ENCODE measurements at places on chromosomes 3 and 15.

DNA sequence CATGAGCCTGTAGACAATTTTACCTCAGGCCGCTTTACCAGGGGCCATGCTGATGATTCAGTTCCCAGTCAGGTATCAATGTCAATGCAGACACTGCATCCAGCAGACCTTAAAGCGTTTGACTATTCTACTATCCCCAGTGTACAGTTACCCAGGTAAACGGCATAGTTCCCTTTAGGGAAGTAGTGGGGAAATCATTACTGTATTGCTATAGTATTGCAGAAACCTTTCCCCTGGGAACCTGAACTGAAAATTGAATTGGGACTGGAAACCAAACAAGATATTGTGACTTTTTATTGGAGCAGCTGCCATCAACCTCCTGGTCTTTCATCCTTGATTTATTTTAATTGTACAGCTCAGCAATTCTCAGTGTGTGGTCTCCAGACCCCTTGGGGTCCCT, 6.6 kb upstream of the INAFM2 start:
- DNase-seq: no peak

- no peak for DNase-seq
Measured at GRCh38 chr15:73398861-73399260, 30.1 kb upstream of the HCN4 start.

GRCh38 chr3:125019271-125019670, 36.5 kb downstream of the HEG1 start:
- DNase-seq: no peak

GRCh38 chr3:111571907-111572460, 23.2 kb downstream of the ZBED2 start:
- DNase-seq: no peak

GRCh38 chr3:49158103-49158709, 7.9 kb downstream of the CCDC71 start:
- peak; percentile 28 for DNase-seq

DNA sequence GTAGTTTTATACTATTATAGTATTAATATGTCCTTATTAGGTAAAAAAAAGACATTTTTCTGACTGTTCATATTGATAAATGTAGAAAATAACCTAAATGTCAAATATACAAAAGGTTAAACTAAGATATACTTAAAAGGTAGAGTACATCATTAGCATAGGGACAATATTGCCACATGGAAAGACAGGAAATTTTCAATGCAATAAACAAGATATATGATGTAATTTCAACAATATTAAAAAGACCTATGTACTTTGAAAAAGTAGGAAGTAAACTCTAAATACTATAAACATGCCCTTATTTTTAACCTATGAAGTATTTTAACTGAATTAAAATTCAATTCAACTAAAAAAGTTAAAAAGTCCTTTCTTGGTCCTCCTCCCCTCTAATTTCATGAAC, 1.9 kb downstream of the SPG11 start:
- no peak for DNase-seq

DNA sequence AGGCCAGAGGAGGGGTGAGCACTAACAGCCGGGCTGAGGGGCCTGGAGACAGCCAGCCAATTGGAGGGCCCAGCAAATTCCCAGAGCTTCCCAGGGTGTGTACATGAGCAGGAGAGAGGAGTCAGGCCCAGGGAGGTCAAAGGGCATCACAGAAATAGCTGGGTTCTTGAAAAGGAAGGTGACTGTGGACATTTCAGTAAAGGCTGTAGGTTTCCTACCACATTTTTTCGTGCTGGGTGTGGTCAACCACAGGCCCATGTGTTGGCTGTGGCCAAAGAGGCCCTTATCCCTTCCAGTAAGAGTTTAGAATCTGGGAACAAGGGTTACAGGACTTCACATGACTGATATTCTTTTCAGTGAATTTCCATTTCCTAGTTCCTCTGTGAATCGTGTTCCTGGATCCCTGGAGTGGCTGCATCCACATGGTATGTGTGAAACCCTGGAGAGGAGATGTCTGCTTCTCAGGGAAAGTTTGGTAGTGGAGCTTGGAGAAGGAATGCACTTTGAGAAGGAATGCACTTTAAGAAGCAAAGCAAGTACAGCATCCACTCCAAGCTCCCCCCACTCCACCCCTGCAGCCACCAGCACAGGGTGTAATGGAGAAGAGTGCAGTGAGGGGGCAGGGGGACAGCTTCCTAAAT, 73.2 kb upstream of the HEG1 start:
- no peak for DNase-seq

DNA sequence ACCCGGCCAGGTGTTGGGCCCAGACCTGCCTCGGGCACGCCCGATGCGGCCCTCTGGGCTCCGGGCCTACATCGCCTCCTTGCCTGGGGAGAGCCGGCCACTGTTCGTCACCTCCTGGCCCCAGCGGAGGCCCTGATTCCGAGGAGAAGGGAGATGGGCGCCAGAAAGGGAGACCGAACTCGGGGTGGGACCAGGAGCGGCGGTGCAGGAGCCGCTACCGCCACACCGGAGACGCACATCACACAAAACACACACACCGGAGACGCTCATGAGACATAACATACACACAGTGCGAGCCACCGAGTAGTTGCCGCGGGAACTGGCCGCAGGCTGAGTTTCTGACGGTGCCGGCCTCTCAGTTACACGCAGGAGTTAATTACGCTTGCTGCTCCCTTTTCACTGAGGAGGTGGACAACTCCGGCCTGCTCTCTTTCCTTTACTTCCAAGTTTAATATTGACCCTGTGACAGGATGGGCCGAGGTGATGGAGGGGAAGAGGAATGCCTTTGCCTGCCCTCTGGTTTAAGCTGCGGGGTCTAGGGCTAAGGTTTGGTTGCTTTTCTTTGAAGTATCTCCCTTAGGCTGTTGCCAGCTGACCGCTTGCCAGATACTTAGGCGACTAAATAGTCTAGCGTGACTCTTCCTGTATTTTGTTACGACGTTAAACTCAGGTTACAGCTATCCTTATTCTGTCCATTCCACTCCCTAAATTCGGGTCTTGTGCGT, 570 bp downstream of the PCNP start:
- DNase-seq: peak; percentile 94

GRCh38 chr3:195139091-195139875, 131.7 kb downstream of the XXYLT1 start:
- no peak for DNase-seq

GRCh38 chr3:177563243-177563780, 366.0 kb upstream of the TBL1XR1 start:
- no peak for DNase-seq

- DNase-seq: peak; percentile 79
Measured at GRCh38 chr3:128559486-128560225, 66.7 kb upstream of the GATA2 start.

GRCh38 chr15:59017449-59017848, 30.0 kb downstream of the RNF111 start:
- no peak for DNase-seq

DNA sequence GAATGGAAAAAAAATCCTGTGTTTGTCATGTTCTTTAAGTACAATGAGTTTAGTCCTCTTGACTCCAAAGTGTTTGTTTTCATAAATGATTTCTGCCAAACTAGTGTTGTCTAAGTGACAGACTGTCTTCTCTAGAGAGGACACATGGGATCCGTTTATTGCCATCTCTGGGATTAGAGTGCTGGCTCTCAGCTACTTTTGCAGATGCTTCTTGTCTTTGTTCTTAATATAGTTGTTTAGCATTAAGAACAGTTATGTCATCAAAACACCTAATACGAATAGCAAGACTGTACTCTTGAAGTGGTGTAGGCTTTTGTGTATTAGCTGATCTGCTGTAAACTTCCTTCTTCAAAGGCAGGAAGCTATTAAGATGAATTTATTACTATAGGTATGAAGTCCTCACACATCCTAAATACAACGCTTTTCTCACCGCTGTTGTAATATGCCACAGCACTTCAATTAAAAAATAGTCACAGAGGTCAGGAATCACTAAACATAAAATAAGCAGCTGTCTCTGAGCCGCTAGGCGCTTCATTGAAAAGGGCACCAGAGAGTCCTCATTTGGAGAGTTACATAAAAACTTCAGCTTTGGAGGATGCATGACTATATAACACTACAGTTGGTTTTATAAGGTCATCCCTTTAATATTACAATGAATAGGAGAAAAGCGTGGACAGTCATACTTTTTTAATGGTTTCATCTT, 128.3 kb upstream of the ZNF385D start:
- DNase-seq: no peak

DNA sequence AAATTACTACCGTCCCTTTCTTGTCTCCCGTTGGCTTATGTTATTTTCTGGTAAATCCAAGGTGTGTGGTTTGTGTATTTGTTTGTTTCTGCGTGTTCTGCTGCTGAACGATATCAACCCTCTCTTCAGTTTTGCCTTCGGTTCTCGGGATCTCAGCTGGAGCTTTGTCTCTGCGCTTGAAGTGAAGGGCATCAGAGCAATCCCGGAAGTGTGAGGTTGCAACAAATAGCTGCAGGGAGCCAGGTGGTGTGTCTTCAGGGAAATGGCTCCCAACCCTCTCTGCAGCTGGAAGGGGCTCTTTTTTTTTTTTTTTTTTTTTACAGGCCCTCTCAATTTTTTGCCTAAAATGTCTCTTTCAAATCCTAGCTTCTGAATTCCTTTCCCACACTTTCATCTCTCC, 116.4 kb upstream of the RGMA start:
- no peak for DNase-seq

DNA sequence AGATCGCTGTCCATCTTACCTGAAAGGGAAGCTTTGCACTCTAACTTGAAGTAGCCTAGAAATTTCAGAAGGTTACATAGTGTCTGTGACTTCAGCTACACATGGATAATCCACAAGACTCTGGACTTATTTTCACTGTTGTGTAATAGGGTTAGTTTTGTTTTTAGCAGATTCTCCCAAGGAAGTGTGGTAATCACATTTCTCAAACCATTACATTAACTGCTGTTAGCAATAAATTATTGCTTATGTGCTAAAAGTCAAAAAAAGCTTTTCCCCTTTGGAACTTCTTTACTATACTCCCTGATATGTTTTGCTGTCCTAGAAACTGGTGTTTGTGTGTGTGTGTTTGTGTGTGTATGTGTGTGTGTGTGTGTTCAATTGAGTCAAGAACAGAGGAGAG, 351.8 kb upstream of the TPRG1 start:
- no peak for DNase-seq

DNA sequence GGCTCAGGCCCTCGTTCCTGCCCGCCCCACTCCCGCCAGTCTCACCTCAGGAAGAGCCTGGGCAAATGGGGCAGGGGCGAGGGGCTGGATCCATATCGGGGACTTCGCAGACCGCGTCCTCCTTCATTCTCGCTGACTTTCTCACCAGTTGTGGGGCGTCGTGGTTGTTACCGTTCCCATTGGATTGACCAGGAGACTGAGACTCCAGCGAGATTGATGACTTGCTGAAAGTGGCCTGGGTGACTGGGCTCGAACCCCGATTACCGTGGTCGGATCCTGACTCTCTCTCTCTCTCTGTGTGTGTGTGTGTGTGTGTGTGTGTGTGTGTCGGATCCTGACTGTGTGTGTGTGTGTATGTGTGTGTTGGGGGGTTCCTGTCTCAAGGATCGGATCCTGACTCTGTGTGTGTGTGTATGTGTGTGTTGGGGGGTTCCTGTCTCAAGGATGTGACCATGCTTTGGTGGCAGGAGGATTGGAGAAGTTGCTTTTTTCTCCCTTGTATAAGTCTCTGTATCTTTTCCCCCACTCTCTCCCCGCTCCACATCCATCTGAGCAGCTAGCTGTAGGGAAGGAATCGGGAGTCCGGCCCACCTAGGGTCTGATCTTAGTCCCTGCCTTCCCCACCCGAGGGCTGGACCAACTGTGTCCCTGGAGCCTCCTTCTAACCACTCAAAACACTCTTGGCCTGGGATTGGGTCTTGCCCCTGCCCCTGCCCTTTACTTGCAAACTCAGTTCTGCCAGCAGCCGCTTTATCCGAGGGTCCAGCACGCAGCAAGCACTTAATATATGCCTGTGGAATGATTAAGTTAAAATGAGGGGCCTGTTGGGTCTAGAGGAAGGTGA, 603 bp downstream of the PLEKHO2 start:
- DNase-seq: peak; percentile 36

GRCh38 chr3:188360364-188360881, 206.5 kb downstream of the LPP start:
- DNase-seq: no peak

GRCh38 chr3:72520690-72521308, 327.4 kb downstream of the SHQ1 start:
- DNase-seq: no peak

DNA sequence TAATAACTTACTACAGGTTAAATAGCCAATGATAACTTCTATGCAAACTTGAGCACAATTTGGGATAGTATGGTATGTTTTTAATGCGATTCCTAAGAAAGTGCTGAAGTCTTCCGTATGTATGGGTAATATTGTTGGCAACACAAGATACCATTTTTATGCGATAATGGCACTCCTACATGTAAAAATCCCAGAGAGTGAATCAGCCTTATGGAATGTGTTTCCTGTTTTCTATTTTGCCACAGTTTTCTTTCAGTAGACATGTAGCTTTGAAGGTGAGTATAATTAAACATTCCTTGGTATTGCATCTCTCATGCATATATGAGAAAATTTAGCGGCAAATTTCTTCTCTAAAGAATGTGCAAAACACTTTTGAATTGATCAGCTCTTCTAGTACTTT, 396.8 kb upstream of the AZI2 start:
- DNase-seq: no peak

DNA sequence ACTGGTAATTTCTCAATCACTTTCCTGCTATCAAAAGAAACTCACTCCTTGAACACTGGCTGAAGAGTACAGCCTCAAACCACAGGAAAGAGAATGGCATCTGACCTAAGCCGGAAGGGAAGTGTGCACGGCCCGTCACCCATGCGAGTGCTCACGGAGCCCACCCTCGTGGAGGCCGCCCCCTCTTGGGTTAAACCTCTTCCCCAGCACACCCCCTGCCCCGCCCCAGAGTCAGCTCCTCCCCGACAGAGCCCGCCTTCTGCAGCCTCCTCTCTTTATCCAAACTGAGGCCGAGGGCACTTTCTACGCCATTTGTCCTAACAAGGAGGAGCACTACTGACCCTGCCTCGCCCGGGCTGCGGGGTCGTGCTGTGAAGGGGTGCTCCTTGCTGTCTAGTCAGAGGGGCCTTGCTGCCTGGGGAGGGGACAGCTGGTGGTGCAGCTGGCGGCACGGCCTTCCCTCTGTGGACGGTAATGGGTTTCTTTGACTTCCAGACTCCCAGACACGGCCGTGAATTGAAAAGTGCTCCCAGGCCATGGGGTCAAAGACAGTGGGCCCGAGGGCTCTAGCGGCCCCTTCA, 137.7 kb downstream of the NSMCE3 start:
- no peak for DNase-seq

DNA sequence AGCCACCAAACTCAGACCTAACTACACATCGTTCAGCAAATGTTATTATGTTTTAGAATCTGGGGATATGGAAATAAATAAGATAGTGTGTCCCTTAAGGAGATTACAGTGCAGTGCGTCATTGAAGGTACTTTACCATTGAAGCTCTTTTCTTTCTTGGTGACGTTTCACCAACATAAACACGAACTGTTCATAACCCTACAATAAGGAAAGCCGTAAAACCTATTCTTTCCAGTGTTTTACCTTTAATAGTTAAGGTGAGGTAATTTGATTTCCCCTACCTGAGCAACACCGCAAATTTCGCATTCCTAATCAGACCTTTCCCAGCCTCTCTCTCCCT, 826 bp downstream of the CCDC66 start:
- peak; percentile 18 for DNase-seq

GRCh38 chr3:160184655-160185054, 40.6 kb upstream of the C3orf80 start:
- no peak for DNase-seq
